ENCODE measurements at places on chromosomes 4 and X.

DNA sequence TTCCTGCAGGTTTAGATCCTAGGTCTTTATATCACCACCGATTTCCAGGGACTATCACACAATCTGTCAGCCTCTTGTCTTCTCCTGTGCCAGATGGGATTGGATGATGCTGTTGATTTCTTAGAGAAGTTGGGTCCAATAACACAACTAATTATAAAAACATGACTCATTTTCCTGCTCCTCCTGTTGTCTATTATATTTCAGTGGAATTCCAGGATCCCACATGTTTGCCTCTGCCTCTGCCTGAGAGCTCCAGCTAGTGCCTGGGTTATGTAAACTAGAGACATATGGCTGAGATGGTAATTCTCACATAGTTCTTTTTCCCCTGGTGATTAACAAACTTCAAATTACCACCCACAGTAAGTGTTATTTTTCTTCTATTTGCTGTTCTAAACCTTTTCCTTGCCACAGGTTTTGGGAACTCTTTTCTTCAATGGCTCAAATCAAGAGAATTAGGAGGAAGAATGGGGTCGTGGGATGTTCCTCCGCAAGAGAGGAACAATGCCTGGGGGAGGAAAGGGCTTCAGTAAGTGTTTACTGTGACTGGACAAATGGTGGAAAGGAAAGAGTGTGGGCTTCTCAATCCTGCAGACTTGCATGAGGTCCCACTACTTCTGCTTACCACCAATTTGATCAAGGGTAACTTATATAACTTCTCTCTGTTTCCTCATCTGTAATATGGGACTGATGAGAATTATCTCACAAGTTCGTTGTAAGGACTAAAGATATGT, 3.4 kb upstream of the HOPX start:
- no peak for DNase-seq

- no peak for DNase-seq
Observed at GRCh38 chr4:1592068-1592708, 91.9 kb downstream of the FAM53A start.

DNA sequence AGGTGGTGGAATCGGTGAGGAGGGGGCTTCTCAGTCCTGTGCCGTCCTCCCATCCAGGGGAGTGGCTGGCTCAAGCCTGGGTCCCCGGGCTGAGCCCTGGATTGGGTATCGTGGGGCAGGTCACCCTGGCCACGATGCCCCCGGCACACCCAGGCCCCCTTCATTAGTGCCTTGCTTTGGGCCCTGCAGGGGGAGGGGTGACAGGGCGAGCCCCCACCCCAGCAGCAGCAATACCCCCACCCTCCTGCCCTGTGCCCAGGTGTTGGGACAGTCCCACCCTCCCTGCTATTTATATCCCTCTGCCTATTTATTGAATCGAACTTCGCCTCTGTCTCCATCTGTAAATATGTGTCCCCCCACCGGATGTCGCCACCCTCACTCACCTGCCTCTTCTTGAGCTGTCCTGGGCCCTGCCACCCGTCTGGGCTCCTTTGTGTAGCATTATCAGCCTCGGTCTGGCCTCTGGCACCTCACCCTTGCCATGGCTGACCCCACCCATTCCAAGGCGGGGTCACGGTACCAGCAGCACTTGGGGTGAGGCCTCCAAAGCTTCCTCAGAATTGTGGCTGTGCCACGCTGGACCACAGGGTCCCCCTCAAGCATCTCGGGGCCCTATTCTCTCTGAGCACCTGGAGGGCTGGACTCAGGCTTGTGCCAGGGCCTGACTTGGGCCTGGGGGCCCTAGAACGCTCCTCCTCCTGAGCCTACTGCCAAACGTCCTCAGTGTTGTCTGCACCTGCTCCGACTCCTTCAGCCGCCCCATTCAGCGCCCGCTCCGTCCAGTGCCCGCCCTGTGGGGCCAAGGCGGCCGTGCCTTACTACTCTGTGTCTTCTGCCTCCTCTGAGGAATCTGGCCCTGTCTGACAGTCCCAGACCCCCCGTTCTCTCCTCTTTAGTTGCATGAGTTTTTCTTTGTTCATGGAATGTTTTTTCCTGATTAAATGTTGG, 6.1 kb downstream of the LAGE3 start:
- DNase-seq, result no peak

GRCh38 chr4:184281231-184282139, 63.8 kb upstream of the ENPP6 start:
- no peak for DNase-seq

GRCh38 chrX:107776649-107777535, 641 bp upstream of the NCBP2L start:
- DNase-seq, result peak; percentile 62

DNA sequence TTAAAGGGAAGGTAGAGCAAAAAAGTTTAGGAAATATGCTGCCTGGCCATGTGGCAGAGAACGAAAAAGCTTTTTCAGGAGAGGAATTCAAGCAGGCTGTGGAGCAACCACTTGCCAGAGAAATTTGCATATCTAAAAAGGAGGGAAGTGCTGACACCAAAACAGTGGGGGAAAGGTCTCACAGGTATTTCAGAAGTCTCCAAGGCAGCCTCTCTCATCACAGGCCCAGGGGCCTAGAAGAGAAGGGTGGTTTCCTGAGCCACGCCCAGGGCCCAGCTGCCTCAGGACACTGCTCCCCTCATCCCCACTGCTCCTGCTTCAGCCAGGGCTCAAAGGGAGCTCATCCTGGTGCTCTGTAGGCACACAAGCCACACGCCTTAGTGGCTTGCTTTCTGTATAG, 29.9 kb upstream of the STS start:
- no peak for DNase-seq

GRCh38 chr4:163554870-163555465, 60.5 kb downstream of the TMA16 start:
- no peak for DNase-seq

GRCh38 chrX:40003428-40004245, 94.1 kb downstream of the BCOR start:
- DNase-seq, result no peak

DNA sequence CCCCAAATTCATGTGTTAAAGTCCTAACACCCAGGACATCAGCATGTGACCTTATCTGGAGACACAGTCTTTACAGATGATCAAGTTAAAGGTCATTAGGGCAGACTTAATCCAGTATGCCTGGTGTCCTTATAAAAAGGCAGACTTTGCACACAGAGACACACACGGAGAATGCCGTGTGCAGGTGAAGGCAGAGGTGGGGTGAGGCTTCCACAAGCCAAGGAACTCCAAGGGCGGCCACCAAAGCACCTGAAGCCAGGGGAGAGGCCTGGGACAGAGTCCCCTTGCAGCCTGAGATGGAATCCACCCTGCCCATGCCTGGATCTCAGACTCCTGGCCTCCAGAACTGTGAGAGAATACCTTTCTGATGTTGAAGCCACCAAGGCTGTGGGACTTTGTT, 26.1 kb upstream of the SORCS2 start:
- no peak for DNase-seq

GRCh38 chr4:52982255-52982945, 120.3 kb downstream of the RASL11B start:
- no peak for DNase-seq

GRCh38 chrX:77505227-77505626, 58.0 kb downstream of the FGF16 start:
- DNase-seq, result no peak

DNA sequence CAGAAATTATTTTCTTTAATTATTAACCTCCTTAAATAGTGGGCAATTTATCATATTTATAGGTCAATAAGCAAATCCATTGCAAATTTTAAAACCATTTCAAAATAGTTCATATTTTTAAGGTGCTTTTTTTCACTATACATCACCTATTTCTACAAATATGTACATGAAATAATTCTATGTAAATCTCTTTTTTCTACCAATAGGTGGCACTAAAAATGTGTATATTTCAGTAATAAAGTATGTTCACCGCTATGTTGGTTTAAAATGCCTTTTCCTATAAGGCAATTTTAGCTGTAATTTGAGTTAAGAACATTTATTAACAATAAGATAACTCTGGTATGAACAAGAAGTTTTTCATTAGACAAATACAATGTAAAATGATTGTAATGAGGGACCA, 672.2 kb downstream of the KCTD8 start:
- DNase-seq, result no peak

DNA sequence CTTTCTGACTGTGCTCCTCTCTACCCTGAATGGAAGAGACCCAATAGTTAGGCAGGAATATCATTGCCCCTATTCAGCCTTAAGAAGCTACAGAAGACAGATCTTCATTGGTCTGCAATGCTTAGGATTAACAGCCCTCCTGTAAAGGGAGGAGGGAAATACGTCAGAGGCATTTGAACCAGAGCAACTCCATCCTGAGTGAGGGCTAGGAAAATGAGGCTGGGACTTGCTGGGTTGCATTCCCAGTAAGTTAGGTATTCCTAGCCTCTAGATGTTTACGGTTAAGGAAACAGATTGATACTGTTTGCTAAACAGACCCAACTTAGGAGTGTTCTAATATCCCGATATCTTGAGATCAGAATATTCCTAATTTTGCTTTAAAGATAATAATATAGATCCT, 63.5 kb downstream of the PCDH18 start:
- no peak for DNase-seq

GRCh38 chrX:119635799-119636198, 29.6 kb upstream of the NKRF start:
- DNase-seq, result no peak

- no peak for DNase-seq
Observed at GRCh38 chrX:129600981-129601424, 53.8 kb downstream of the APLN start.

DNA sequence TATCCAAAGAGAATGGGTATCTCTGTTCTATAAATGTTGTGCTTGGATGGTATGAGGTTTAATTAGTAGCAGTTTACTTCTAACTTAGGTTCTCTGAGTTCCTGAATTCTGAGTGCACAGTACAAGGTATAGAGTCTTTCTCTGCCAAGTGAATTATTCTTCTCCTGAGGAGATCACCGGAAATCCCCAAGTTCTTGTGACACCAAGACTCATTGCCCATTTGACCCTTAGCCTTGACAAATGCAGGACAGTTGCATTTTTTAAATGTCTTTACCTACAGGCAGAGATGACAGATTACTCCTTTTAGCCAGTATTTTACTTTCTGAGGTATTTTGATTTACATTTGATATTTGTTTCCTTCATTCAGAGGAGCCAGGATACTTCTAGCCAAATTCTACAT, 72.9 kb downstream of the MAOA start:
- DNase-seq, result no peak

DNA sequence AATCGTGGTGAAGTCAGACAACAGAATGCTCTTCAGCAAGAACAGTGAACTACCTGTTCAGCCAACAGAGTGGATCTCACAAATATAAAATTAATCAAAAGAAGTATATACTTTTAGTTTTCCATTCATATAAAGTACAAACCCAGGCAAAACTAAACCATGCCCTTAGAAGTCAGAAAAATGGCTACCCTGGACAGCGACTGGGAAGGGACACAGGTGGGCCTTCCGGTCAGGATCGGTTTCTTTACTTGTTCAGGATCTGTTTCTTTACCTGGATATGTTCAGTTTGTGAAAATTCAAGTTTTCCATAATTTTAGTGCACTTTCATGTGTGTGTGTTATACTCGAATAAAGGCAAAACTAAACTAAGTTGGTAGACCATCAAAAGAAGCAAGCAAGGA, 12.4 kb upstream of the GPR173 start:
- DNase-seq, result no peak

DNA sequence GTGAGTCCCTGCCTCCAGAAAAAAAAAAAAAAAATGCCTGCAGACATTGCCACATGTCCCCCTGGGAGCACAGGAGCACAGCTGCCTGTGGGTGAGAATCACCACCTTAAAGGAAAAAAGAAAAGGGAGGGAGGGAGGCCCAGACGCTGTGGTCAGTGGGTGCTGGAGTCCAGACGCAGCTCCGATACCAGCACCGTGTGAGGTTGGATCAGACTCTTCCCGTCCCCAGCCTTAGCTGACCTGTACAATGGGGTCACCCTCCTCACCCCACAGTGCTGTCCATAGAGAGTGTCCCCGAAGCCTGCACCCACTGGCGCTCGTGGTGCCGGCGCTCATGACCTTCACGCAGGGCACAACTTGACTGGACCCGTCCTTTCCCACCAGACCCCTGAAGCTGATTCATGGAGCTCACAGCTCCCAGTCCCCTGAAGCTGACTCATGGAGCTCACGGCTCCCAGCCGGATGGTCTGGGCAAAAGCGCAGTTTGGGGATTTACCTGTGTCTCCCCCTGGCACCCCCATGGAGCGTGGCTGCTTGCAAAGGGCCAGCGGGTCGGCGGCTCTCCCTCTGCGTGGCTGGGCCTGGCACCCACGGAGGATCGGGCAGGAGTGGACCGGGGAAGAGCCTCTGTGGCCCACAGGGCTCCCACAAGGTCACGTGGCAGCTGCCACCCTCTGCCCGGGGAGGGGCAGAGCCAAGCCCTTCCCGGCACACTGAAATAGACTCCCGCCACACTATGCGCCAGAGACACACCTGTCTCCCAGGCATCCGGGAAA, 31.4 kb downstream of the ABLIM2 start:
- DNase-seq, result no peak

DNA sequence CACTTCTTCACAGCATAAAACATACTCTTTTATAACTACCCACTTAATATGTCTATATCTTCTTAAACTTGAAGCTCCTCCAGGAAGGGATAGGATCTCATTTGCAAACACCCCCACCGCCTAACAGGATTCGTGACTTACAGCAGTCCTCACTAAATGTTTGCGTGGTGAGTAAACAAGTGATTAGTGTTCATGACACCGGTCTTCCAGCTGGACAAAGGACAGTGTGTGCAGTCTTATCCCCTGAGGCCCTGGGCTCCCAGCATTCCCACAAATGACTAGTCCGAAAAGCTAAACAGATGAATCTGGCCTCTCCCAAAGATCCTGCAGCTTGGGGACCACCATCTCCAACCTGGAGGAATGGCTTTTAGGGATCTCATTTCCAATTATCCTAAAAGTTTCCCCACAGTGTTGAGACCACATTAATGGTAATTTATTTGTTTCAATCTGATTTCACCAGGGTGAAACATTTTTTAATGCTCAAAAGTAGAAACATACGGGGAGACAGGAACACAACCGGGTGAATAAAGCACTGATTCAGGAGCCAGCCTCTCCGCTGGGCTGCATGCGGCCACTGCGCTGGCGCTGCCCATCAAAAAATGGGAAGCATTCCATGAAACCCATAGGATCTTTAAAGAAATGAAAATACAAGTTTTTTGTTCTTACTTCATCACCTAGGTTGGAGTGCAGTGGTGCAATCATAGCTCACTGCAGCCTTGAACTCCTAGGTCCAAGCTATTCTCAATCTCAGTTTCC, 69.2 kb downstream of the HADH start:
- DNase-seq, result no peak

- no peak for DNase-seq
Observed at GRCh38 chrX:45811326-45811725, 610.6 kb upstream of the DIPK2B start.

DNA sequence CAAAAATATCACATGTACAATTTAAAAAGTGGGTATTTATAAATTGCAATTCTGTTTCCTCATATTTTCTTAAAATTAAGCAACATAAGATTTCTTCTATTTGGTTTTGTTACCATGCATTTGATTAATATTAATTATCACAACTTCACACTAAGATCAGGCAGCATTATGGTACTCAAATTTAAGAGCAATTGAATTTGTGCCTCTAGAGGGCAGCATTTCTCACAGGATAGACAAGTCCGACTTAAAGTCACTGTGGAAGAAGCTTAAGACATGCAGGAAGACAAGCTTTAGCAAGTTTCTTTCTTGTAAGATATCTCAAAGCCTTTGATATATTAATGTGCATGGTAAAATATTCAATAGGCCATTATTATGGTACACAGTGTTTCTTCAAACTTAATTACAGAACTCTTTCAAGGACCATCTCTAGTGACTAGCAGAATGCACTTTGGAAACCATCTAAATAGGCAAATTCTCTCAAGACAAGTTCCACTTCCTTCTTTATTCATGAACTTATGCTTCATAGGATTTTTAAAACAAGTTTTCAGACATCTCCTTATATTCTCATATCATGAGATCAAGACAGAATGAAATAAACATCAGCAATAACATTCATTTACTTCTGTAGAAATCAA, 35.0 kb downstream of the FBXW7 start:
- no peak for DNase-seq

Measured in activated T-helper 1 cell treated with anti-CD3 and anti-CD28 coated beads, Interleukin-2, amount 50 U/mL, for 16 hours (primary cell).